Stimulated activated CD4-positive, alpha-beta T cell treated with anti-CD3 and anti-CD28 coated beads, Interleukin-1b, Interleukin-23, amount 100 ng/mL, for 4 hours (primary cell): ENCODE measurements at places on chromosomes 2 and 18.

GRCh38 chr2:680496-680895 lies 3.3 kb upstream of the TMEM18 start:
- DNase-seq, result no peak

DNA sequence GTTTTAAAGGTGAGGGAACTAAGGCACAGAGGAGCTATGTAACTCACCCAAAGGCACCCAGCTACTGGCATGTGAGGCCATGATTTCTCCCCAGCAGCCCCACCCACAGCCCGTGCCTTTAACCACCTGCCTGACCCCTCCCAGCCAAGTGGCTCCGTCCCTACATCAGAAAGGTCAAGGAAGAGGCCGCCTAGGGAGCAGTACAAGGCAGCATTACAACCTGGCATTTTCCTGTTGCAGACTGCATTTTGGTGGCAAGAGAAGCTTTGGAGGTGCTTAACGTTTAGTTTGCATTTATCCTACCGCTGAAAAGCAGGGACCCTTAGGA lies 17.5 kb downstream of the STEAP3 start:
- DNase-seq, result no peak

DNA sequence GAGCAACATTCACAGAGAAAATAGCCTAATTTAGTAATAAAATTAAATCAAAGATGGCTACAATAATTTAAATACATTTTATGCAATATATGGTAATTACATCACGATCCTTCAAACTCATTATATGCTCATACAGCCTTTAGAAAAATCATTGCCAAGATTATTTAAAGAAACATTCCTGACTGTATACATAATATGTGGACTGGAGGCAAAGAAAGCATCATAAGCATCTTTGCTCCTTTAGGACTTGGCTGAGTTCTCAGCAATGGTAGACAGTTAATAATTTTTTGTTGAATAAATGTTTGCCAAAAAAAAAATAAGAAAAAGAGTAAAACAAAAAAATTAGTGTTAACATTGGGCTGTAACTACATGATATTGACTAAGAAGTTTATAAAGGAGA lies 26.9 kb downstream of the NCKAP5 start:
- no peak for DNase-seq

- DNase-seq, result no peak
Measured at GRCh38 chr2:157839162-157839801, 36.8 kb downstream of the ACVR1 start.

DNA sequence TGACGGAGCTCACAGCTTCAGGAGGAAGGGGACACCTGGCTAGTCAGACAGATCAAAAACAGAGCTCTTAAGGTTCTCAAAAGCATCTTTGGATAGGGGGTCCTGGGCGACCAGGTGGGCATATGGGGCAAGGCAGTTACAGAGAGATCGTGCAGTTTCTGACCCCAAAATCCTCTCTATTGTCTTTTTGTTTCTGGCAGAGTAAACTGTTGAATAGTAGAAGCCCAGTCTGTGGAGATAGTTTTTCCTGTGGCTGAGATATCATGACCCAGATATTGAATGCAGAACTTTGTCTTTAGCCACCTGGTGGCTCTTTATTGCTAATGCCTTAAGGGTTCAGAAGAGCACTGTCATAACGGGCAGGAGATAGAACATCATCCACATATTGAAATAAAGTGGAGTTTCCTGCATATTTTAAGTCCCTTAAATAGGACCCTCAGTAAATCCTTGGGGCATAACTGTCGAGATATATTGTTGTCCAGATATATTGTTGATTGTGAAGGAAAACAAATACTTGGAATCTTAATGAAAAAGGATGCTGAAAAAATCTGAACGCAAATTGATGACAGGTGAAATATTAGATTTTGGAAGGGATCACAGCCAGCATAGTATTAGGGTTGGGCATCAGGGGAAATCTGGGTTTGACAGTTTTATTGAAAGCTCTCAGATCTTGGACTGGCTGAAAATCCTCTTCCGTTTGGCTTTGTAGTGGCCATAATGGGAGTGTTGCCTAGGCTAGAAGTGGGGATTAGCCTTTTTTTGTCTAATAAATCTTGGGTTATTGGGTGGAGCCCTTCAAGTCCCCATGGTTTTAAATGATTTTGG lies 14.1 kb upstream of the ZDBF2 start:
- DNase-seq, result no peak

DNA sequence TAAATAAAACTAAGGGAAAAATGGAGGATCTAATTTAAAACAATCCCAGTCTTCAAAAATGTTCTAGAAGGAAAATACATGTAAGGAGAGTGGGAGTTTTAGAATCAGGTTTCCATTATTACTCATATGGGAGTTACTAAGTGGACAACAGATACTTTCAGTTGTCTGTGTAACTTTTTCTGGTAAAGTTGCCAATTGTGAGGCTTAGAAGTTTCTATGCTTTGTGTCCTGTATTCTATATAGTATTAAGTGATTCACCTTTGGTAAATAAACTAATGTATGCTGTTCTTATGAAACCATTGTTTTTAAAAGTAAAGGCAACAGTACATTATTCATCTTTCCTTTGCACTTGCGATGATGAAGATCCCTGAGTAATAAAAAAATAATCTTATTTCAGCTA lies 274.9 kb downstream of the NR4A2 start:
- no peak for DNase-seq

GRCh38 chr18:69882965-69883668 lies 64.6 kb downstream of the CD226 start:
- no peak for DNase-seq

DNA sequence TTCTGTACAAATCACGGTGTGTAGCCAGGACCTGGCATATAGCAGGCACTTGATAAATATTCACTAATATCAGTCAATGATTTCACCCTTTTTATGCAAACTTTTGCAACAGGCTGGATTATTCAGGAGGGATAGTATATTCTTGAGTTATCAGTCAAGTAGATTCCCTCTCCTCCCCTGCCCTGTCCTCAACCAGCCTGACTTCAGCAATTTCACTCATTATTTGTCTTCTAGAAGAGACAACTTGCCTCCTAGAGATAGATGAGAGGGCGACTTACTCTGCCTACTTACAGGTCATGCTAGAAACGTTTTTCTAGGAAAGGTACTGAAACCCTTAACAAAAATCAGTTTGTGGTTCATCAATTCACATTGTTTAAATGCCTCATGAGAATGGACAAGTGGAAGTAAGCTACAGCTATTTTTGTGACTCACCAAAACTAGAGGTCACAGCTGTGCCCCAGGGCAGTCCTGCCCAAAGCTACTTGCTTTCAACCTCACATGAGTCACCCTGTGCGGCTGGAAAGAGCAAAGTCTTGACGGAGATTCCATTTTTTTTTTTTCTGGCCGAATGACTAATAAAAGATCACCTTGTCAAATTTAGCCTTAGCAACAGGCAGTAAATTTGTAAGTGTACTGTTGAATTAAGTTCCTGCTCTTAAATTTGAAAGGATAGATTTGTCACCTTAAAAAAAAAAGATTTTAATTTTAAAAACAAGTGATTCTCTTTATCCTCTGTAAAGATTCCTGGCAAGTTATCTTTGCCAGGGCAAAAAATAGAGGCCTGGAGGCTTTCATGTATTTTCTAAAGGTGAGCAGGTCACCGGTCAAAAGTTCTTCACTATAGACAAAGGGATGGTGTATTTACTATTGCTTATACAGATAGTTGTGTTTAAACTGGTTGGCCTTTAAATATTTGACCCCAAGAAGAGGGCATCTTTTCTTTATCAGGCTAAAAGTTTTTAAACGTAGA lies 109.0 kb upstream of the SLC35G4 start:
- DNase-seq, result no peak

GRCh38 chr2:191222507-191222906 lies 22.7 kb upstream of the MYO1B start:
- DNase-seq, result no peak

DNA sequence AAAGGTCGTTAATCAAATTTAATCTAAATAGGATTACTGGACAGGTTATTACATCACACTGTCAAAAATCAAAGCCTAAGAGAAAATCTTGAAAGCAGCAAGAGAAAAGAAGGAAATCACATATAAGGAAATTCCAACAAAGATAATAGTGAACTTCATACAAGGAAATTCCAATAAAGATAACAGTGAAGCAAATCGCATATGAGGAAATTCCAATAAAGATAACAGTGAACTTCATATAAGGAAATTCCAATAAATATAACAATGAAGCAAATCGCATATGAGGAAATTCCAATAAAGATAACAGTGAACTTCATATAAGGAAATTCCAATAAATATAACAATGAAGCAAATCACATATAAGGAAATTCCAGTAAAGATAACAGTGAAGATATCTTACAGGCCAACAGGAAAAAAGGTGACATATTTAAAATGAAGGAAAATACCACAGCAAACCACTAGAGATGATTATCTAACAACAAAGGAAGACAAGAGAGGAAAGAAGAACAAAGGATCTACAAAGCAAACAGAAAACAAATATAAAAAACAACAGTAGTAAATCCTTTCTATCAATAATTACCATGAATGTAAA lies 787.7 kb downstream of the CCDC85A start:
- DNase-seq, result no peak

DNA sequence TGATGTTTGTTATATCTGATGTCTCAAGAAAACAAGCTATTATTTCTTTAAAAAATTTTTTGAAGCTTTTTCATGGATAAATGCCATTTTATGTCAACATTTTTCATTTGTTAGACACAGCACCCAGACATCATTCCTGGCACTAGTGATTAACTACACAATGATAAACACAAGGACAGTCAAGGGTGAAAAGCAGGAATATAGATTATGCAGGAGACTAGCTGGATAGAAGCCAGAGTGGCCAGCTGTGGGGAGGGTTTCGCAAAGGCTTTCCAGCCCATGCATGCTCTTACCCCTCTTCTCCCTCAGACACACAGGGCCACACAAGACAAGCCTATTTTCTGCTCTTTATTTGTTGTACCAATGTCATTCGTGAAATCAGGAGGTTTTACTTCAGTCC lies 127.1 kb upstream of the TTC39C start:
- no peak for DNase-seq

GRCh38 chr2:9334761-9335160 lies 88.6 kb downstream of the ITGB1BP1 start:
- DNase-seq, result no peak

DNA sequence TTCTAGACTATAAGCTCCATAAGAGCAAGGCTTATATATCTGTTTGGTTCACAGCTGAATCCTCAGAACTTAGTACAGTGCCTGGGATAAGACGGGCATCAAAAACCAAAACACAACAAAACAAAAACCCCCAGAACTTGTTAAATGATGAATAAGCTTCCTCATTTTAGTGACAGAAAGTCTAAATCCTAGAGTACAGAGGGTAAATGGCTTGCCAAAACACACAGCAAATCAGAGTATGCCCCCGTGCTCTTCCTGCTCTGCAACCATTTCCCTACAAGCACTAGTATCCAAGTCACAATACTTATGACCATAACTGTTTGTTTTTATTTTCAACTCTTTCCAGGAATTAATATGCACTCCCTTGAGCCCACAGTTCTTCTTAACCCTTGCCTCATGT lies 10.1 kb downstream of the ZNF521 start:
- no peak for DNase-seq

DNA sequence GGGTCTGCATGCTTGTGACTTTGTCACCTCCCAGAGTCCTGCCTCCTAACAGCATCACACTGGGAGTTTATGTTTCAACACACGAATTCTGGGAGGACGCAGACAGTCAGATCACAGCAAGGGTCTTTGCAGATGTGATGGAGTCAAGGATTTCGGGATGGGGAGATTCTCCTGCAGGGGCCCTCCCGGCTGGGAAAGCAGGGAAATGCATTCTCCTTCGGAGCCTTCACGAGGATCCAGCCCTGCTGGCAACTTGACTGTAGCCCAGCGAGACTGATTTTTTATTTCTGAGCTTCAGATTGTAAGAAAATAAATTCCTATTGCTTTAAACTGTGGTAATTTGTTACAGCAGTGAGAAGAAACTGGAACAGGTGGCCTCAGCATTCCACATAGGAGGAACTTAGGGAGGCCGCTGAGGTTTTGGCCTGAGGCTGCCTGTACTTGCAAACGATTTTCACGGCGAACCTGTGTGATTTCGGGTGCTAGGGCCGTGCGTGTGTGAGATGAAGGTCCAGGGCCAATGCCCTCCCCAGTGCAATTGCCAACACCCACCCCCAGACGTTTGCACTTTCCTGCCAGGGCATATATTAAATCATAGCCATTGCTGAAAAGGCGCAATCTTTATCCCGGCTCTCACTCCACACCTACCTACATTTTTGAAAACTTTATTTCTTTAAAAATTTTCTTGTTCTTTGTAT lies 79.8 kb downstream of the ASB1 start:
- DNase-seq, result no peak

GRCh38 chr2:207766697-207767460 lies 2.8 kb downstream of the FZD5 start:
- DNase-seq, result no peak

- DNase-seq, result no peak
Measured at GRCh38 chr18:63997041-63997440, 27.2 kb downstream of the SERPINB8 start.

- DNase-seq, result no peak
Measured at GRCh38 chr2:38465789-38466127, 88.7 kb upstream of the ATL2 start.

DNA sequence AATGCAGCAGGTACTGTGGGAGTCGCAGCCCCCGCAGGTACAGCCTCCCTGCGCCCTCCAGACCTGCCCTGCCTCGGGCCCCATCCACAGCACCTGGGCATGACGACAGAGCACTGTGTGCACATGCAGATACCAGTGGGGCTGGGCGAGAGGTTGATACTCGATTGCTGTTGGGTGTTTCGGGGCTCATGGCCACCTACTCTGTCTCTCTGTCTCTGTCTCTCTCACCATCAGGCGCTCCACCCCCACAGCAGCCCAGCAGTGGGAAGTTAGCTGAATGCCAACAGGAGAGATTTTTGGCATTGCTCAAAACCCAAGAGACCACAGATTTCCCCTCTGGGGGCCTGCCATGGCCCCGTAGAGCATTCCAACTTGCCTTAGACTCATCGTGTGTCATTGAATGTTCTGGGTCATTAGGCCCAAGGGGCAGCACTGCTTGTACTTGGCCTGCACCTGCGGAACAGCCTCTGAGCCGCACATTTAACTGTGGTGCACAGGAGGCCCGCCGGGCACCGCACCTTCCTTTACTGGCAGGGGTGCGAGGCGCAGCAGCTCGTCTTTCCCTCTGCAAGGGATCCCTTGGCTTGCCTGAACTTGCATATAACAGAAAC lies 18.8 kb downstream of the KCNIP3 start:
- no peak for DNase-seq

- DNase-seq, result no peak
Measured at GRCh38 chr18:76515576-76515975, 20.5 kb upstream of the ZNF516 start.

DNA sequence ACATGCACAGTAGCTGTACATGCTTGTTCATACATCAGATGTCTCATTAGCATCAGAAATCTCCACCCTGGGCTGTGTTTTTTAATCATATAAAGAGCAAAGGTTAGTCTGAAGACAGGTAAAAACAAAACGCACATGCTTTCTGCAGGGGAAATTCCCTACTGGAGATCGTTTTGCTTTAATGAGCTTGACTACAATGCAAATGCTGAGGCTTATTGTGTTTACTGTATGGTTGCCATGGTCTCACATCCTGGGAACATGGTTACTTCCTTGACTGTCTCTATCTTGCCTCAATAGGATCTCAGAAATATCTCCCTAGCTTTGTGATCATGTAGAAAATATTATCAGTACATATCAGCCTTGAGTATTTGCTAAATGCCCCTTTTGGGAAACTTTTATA lies 336.5 kb upstream of the TFPI start:
- DNase-seq, result no peak

GRCh38 chr2:160167089-160167740 lies 32.9 kb downstream of the ITGB6 start:
- DNase-seq, result no peak

- no peak for DNase-seq
Measured at GRCh38 chr2:45532181-45532580, 78.9 kb downstream of the SRBD1 start.
